ENCODE measurements at places on chromosomes 1 and 21.

DNA sequence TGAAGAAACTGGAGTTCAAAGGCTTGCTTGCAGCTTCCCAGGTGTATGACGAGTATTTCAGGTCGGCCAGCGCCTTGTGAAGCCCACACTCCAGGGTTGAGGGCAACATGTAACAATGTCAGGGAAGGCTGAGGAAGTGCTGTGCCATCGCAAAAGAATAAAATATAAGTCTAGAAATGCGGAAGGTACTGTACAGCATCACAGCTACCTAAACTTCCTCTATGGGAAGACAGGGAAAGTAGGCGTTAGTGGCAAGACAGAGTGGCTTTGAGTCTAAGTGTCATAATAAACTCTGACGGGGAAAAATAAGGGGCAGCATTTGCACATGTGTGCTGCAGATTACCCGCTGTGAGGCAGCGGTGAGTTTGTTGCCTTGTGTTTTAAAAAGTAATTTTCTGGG lies 28.9 kb downstream of the DOP1B start:
- DNase-seq = no peak

- peak; percentile 79 for DNase-seq
These were observed 1.7 kb downstream of the NR5A2 start for GRCh38 chr1:200029035-200029821.

DNA sequence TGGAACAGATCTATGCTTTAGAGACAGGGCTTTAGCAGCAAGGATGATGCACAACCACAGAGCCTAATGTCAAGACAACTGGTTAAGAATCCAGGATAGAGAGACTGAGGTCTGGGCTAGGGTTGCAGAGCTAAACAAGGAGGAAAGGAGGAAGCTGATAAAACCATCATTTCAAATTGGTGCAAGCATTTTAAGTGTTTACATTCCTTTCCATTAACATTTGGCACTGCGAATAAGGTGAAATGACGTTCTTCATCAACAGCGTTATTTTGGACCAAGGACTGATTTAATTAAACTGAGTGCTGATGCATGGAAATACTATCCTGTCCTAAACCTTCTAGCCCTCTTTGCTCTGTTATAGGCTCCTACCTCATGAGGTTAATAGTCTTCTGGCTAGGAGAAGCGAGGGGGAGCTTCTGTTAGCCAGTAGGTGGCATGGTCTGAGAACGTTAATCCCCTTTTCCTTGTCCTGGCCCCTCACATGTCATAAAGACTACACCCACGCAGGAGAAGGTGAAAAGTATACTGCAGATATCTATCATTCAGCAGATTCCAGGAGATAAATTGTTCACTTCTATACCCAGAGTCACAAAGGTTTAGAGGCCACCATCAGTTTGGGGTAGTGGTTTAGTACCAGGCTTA lies 7.6 kb upstream of the C1orf21 start:
- DNase-seq = peak; percentile 48

DNA sequence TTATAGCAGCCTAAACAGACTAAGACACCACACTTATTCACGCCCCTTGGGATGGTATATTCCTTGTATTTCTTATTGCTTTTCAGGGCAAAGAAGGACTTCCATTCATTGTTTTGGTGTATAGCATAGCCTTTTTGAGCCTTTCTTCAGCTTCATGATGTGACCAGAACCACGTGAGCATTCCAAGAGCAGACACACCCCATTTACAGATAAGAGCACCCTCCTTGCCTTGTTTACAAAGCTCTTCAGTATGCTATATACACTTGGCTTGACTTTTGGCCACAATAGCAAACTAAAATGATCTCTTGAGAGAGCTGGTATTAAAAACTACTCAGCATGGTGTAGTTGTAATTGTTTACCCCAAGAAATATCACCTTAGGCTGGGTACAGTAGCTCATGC lies 78.7 kb downstream of the PIK3R3 start:
- no peak for DNase-seq

DNA sequence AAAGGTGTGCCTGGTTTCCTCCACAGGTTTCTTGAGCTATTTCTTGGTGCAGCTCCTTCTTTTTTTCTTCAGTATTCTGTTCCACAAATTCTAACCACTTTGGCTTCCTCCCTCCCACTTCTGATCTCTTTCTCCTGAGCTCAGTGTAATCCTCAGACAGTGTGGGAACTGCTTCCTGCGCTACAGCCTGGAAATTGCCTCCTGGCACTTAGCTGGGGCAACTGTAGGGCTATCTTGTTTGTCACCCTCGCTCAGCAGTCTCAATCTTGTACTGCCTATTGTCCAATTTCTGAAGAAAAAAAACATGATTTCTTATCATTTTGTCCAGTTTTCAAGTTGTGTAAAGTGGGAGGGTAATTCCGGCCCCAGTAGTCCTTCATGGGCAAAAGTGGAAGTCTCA lies 24.0 kb upstream of the GALNT2 start:
- no peak for DNase-seq

DNA sequence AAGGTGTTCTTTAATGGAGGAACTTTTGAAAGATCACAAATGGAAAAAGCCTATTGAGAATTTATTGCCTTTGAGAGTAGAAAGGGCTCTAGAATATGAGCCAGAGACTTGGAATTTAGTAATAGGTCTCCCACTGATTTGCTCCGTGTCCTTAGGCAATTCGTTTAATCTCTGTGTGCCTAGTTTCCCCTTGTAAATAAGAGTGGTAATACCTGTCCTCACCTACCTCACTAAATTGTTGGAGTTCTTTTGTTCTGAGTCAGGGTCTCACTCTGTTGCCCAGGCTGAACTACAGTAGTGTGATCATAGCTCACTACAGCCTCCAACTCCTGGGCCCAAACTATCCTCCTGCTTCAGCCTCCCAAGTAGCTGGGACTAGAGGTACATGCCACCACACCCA lies 15.0 kb upstream of the TEKT2 start:
- no peak for DNase-seq

- no peak for DNase-seq
These were observed 247.3 kb downstream of the S1PR1 start for GRCh38 chr1:101483982-101484688.

DNA sequence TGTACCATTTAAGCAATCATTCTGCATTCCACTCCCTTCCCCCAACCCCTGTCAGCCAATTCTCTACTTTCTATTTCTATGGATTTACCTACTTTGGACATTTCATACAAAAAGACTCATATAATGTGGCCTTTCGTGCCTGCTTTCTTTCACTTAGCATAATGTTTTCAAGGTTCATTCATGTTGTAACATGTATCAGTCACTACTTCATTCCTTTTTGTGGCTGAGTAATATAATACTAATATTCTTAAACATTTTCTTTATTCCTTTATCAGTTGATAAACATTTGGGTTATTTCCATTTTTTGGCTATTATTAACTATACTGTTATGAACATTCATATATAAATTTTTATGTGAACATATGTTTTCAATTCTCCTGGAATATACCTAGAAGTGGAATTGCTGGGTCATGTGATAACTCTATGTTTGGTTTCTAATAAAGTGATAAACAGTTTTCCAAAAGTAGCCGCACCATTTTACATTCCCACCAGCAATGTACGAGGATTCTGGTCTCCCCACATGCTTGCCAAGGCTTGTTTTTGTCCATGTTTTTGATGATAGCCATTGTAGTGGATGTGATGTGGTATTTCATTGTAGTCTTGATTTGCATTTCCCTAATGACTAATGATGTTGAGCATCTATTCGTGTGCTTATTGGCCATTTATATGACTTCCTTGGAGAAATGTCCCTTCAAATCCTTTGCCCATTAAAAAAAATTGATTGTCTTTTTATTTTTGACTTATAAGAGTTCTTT lies 61.9 kb upstream of the GNG12 start:
- DNase-seq = no peak

- DNase-seq = no peak
These were observed 561 bp downstream of the SLC26A9 start for GRCh38 chr1:205942631-205943159.

GRCh38 chr1:94866164-94866807 lies 46.1 kb downstream of the SLC44A3 start:
- peak; percentile 64 for DNase-seq

DNA sequence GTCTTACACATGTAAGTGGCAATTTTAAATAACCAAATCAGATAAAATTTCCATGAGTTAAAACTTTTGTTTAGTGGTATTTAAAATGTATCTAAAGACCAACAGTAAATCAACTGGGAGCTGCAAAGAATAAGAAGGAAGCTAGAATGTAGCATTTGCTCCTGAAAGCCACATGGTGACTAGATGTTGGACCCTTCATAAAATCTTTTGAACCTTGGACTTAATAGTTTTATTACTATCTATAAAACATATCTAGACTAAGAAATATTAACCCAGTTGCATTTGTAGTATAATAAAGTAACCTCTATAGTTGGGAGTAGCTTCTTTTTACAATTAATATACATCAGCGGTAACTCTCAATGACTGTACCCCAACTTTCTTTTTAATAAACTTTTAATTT lies 72.1 kb downstream of the UBE4B start:
- DNase-seq = no peak

GRCh38 chr1:86067626-86068025 lies 88.9 kb downstream of the COL24A1 start:
- DNase-seq = no peak

- no peak for DNase-seq
These were observed 1.7 kb downstream of the IL6R start for GRCh38 chr1:154406886-154407197.

DNA sequence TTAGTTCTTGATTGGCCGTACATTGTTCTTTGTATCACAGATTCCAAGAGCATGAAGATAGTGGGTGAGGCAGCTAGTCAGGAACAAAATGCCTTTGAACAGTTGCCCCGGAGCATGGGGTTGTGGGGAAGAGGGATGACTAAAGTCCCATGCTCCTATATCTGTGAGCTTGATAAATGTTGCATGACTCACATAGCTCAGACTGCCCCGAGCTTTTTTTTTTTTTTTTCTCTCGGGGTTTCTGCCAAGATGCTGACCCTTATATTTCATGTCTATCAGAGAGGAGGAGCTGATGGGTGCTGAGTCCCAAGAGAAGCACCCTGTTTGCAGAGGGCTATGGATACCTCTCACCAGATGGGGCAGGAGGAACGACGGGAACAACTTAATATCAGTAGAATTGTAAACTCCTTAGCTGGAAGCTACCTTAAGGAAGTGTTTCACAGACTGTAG lies 40.6 kb downstream of the SRRM1 start:
- DNase-seq = no peak

GRCh38 chr1:11407301-11407994 lies 71.5 kb upstream of the DISP3 start:
- no peak for DNase-seq

DNA sequence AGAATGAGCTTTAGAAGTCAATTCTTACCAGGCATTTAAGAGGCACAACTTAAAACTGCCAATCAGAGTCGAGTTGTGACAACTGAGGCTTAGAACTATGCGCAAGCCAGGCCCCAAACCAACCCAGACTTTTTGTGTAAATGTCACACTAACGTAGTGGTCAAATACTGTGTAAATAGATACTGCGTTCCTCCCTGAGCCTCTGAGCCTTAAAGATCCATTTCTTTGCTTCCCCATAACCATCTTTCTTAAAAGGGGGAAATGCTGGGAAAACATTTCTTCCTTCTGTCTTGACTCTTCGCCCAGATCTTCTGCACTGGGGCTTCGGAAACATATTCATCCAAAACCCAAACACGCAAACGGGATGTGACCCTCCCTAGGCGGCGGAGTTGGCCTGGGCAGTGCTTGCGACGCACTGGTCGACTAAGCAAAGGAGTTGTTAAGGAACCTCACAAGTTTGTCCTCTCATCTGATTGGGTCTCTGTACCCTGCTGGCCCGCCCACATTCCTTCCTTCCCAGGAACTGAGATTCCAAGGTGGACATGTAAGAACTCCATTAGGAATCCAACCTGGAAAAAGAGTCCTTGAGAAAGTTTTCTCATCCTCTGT lies 2.6 kb downstream of the ADAMTS5 start:
- no peak for DNase-seq

DNA sequence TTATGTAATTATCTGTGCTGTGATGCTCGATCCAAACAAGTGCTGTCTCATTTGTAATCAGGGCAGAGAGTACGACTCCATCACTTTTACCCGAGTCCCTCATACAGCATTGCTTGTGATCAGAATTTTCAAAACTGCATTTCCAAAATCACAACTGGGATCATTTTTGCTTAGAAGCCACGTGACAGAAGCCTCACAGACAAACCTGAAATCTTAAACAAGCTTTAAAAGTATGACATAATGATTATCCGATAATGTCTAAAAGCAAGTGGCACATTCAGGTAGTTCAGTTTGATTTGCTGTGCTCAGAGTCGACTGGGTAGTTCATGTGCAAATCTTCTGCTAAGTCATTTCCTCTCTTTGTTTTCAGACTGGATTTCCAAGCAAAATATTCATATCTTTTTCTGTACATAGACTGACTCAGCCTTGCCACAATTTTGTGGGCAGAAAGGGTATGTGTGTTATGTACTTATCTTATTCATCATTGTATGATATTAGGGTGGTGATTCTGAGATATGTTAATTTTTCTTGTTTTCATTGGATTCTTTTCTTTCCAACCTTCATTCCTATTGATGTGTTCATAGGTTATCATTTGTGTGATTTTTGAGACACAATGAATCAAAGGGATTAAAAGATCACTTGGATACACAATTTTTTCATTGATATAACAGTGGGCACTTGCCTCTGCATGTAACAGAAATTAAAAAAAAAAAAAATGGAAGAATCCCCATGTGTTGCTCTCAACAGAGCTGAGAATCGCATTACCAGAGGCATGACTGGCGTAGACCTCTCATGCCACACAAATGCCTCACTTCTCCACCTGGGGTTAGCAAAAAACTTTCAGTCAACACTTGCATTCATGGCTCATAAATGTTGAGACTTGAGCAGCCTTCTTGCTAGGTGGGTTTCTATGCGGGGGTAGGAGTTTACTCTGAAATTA lies 355.7 kb downstream of the LTN1 start:
- DNase-seq = no peak

- DNase-seq = no peak
These were observed 149.5 kb upstream of the HP1BP3 start for GRCh38 chr1:20936621-20937020.

GRCh38 chr1:64597113-64597512 lies 127.2 kb downstream of the CACHD1 start:
- DNase-seq = no peak

DNA sequence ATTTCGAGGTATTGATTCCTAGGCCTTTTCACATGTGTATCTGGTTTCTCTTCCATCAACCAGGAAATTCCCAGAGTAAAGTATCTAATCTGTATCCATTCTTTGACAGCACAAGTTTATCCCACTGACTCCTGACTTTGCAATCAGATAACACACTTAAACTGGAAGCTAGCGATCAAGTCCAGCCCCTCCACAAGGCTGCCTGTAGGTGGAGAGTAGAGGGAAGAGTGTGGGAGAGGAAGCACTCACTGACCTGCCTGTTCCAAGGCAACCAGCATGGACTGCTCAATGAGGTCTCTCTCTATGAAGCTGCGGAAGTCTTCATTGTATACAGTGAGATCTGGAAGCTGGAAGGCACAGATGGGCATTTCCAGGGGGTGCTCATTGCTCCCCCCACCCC lies 30.4 kb upstream of the MTMR11 start:
- DNase-seq = no peak

DNA sequence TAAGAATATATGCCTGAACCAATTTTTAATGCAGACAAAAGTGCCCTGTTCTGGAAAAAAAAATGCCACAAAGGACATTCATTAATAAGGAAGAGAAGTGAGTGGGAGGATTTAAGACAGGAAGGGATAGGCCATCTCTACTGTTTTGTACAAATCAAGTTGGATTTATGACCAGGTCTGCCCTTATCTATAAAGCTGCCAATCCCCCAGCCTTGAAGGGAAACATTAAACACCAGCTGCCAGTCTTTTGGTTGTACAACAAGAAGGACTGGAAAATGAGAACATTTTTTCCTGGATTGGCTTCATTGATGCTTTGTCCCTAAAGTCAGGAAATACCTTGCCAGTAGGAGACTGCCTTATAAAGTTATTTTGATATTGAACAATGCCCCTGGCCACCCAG lies 444.0 kb downstream of the NPHP4 start:
- DNase-seq = no peak
